GM12892 (cell line): ENCODE measurements at places on chromosomes 1 and 21.

- DNase-seq, result peak; percentile 81
Measured at GRCh38 chr1:26787706-26788514, at the start of gene PIGV. TSS of gene PIGV (plus strand) at chr1:26787950. CDS start at chr1:26790816, 2,866 bp downstream.

GRCh38 chr1:83637009-83637408 lies 361.9 kb downstream of the TTLL7 start:
- DNase-seq, result no peak

DNA sequence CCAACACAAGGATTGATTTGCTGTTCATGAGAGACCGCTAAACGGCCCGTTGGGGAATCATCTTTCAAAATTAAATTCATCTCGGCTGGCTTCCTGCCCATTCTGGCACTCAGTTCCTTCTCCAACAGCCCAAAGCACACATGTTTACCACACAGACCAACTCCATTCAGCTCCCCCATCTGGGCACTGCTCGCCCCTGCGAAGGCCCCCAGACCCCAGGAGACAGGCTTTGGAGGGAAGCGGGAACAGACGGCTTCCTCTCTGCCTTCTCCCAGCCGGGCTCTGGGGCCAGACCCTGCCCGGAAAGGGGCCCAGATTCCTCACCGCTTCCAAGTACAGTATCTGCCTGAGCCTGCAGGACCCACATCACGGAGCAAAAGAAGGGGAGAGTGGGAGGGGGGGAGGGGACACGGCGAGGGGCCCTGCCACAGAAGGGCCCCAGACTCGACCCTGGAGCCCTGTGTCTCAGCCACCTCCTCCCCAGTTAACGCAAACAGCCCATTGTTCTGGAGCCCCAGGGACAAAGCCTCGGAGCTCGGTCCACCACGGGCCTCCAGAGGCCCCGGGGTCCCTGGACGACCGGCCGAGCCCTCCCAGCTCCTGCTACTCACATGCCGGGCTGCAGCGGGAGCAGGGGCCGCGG lies 660 bp downstream of the MEGF6 start:
- no peak for DNase-seq

DNA sequence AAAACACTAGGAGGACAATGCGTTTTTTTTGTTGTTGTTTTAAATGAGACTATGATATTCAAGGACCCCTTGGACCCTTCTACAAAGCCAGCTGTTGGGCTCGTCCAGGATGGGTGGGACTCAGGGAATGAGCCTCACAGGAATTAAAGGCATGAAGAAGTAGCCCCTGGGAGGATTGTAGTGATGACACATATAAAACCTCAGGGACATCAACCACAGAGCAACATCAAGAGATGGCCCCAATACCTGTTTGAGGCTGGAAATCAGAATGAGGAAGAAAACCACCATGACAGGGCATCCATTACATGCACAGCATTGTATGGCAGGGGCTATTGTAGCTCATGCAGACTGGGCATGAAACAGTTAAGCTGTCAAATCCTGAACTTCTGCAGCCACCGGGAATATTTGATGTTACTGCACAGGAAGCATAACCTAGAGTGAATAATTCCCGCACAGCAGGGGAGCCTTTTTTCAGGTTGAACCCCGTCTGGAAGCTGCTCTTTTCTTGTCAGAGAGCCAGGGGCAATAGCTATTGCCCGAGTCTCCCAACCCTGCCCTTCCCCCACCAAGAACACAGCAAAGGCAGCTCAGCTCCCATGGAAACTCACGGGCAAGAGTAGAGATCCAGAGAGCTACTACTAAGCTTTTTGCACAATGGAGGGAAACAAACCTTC lies 140.2 kb upstream of the FGGY start:
- DNase-seq, result no peak

GRCh38 chr21:43816611-43817071 lies 27.3 kb downstream of the RRP1 start:
- DNase-seq, result no peak
